Right lobe of liver (tissue), 6 donors: ENCODE measurements at places on chromosomes 2 and 18. TPM values are rescaled to one million over a fixed set of nuclear protein-coding genes. Genes with fewer than 3 reads are reported as not detected.

Gene MAPK4
- total RNA-seq, result 8.3 TPM

Gene CLEC4F
- not detected for total RNA-seq

GRCh38 chr2:28433935-28434599 is 41.4 kb downstream of the FOSL2 start:
- no peak for DNase-seq

DNA sequence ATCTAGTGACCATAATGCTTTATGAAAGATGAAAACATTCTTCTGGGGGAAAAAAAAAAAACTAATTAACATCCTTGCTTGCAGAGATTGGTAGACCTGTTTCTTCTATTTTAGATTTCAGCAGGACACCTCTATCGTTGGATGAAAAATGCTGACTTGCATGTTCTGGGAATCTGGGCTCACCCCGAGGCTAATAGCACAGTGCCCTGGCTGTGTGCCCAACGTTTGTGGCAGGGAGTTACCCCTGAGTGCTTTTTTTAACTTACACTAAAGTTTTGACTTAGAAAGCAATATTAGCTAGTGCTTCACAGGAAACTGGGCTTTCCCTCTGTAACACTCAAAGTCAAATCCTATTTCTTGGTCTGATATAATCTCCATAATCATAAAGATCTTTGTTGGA is 233.2 kb downstream of the SLC8A1 start:
- DNase-seq, result peak; percentile 57

DNA sequence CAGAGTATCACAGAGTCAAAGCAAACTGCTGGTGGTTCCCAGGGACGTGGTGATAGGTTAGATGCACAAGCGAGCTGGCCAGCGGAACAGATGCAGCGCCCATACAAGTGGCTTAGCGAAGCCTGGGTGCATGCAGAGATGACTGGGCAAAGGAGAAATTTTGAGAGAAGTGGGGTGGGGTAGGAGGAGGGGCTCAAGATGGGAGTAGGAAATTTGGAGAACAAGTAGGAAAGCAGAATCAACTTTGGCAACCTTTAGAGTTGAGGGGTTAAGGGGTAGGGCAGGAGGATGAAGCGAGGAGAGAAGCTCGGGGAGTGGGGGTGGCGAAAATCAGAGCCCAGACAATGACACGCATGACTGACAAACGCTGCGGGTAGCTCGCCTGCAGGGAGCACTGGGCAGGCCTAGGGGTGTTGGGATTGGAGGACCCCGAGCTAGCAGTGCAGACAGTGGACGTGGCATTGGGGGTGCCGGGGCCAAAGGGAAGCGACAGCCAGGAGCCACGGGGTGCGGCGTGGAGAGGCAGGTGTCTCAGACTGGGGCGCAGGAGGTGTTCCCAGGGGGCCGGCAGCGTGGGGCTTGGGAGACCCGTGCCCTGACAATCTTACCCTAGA is 431 bp downstream of the FAM98A start:
- peak; percentile 48 for DNase-seq

DNA sequence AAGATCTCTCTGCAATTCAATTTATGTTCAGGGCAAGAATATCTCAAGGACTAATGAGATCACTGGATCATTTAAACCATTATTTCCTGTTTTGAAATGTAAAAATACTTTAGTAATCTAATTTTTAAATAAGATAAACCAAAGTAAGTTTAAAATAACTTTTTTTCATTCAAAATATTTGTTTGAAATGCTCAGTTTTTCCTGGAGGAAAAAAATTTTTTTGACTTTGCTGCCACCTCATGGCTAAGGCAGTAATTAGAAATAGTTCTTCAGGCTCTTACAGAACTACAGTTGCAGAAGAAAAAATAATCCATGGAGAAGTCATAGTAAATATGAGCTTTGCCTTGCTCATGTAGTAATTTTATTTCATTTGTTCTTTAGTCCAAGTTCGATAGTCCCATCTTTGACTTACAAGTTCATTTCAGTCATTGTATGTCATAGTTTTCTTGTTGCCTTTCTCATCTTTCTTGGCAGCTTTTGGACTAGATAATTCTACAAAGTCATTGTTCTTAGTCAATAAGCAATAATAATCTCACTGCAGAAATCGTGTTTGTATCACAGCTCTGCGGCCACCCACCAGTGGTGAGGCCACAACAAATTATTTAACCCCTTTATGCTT is 127.4 kb downstream of the DPP4 start:
- no peak for DNase-seq
